ENCODE measurements at places on chromosomes 11 and 22.
A peak's percentile ranks its signal among the peaks of the same experiment; 100 is the strongest.

GRCh38 chr22:22755778-22756100, 111.3 kb downstream of the GGTLC2 start:
- no peak for DNase-seq

- DNase-seq = no peak
Measured at GRCh38 chr11:33067294-33067693, 27.9 kb downstream of the TCP11L1 start.

- no peak for DNase-seq
Measured at GRCh38 chr11:133669371-133670053, 137.2 kb upstream of the OPCML start.

DNA sequence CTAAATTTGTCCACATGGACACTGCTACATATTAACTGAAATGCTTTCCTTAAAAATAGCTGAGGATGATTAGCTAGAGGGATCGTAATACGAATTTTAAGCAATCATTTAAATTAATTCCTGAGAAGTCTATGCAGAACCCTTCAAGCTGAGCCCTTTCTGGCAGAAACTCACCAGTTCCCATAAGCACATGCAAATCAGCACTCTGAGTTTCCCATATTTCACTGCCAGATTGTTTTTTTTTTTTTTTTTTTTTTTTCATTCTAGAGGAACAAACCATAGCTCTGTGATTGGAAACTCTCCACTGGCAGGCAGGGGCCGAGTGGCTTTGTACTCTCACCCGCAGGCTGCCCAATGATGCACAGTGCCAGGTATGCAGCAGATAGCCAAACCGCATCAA, 145.6 kb downstream of the EFCAB6 start:
- DNase-seq = no peak

DNA sequence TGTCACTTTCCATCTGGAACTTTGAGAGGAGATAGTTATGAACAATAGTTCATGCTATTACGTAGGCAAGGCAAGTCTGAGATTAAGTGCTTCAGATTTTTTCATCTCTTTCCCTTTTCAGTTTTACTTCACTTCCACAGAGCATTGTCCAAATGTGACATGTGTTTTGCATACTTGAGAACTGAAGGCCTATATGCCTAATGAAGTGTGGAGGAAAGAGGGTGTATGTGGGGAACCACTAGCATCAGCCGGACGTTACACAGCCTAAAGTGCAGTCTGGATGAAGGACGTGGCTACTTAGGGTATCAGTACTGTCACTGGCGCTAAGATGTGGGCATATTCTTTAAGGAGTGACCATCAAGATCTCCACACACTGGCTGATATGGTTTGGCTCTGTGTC, 26.2 kb downstream of the FANCF start:
- no peak for DNase-seq

DNA sequence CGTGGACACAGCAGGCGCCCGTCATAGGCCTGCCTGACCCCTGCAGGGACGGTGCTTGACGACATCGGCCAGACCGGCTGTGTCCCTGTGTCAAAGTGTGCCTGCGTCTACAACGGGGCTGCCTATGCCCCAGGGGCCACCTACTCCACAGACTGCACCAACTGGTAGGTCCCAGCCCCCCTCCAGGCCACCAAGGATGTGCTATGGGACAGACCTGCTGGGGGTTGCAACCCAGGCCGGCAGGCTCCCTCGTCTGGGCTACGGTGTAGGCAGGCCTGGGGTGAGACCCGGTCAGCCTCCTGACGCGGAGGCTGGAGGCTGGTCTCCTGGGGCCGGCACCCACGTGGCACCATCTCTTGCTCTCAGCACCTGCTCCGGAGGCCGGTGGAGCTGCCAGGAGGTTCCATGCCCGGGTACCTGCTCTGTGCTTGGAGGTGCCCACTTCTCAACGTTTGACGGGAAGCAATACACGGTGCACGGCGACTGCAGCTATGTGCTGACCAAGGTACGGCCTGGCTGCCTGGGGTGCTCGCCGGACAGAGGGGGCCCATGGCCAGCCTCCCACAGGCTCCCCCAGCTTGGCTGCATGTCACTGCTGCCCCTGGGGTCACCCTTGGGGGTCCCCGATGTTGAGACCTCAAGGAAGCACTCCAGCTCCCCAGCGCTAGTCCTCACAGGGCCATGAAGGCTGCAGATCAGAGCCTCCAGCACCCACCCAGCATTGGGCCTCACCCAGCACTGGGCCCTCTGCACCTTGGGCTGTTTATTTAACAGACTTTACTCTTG, 7.7 kb downstream of the MUC5AC start:
- no peak for DNase-seq

- no peak for DNase-seq
Measured at GRCh38 chr11:102487214-102487613, 34.6 kb upstream of the TMEM123 start.

DNA sequence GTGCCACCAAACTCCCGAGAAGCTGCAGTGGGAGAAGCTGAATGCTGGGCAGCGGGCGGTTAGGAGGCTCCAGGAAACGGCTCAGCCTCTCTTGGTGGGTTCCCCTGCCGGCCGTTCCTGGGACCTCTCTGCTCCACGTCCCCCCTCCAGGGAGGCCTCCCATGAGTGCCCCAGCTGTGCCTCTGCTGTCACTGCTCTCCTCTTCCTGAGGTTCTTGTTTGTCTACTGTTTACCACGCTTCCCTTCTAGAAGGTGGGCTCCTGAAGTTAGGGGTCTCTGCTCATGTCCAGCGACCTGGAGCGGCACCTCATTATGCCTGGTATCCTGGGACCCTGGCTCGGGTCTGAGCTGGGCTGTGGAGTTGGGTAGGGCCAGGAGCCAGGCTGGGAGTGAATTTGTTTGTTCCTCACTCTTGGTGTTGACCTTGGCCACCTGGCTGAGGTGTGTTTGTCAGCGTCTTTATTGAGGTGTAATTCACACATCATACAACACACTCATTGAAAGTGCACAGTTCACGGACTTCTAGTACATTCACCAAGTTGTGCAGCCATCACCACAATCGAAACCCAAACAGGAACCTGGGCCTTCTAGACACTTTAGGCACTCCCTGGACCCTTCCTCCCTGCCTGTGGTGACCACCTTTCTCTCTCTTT, 37.8 kb upstream of the GRAMD4 start:
- DNase-seq = no peak

DNA sequence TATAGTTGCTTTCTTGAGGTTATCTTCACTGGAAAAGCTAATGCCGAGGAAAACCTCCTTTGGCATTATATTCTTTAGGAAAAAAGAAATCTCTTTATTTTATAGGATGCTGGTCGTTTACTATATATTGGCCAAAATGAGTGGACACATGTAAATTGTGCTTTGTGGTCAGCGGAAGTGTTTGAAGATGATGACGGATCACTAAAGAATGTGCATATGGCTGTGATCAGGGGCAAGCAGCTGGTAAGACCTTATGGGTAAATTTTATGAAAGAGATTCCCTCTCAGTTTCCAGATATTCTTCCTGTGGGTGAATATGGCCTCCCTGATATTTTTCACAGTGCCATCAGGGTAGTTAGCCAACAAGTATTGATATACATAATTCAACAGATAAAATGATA, 29.4 kb upstream of the TTC36 start:
- no peak for DNase-seq

DNA sequence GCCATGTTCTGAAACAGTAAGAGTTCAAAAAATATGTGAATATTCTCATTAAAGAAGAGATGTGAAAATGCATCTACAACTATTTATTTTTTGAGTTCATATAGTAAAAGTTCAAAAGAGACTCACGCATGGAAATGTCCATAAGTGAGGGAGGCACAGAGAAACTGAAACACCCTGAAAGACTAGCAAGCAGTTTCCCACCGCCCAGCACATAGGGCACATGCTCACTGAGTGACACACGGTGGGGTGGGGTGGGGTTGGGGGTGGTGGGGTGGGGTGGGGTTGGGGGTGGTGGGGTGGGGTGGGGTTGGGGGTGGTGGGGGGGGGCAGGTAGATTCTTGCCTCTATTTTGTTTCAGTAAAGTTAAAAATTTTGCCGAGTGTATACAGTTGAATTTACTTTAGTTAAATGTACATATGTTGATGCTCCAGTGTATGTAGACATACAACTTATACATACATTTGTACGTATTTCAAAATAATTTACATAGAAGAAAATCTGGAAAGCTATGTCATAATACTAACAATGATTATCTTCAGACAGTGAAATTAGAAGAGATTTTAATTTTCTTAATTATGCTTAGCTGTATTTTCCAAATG, 6.3 kb downstream of the CCDC34 start:
- no peak for DNase-seq

- DNase-seq = peak; percentile 63
Measured at GRCh38 chr22:24429411-24430365, 2.3 kb downstream of the ADORA2A start.

DNA sequence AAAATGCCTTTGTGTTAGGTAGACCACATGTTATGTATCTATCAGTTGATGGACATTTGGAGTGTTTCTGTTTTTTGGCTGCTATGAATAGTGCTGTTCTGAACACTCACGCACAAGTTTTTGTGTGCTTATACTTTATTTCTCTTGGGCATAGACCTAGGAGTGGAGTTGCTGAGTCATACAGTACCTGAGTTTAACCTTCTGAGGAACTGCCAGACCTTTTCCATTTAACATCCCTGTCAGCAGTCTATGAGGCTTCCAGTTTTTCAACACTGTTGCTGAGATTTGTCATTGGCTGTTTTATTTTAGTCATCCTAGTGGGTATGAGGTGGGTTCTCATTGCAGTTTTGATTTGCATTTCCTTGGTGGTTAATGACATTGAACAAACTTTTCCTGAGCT, 4.4 kb downstream of the CTTN start:
- DNase-seq = no peak

GRCh38 chr11:71221201-71221600, 31.2 kb downstream of the SHANK2 start:
- no peak for DNase-seq

- DNase-seq = no peak
Measured at GRCh38 chr11:1113405-1114201, 38.9 kb downstream of the MUC2 start.

DNA sequence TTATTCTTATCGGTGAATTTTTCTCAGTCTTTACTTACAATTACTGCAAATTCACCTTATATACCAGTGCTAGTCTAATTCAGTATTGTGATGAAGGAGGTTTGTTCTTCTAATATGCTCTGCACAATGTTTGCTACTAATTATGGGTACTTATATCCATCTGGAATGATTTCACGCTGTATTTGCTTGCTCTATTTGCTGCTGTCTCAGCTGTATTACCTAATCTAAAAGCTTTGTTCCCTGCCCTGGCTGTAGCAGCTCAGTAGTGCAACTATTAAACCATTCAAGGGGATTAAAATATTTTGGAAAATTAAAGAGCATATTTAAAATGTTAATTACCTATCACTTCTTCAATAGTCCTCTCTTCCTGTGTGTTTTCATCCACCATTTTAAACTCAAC, 375.3 kb downstream of the LUZP2 start:
- DNase-seq = no peak

DNA sequence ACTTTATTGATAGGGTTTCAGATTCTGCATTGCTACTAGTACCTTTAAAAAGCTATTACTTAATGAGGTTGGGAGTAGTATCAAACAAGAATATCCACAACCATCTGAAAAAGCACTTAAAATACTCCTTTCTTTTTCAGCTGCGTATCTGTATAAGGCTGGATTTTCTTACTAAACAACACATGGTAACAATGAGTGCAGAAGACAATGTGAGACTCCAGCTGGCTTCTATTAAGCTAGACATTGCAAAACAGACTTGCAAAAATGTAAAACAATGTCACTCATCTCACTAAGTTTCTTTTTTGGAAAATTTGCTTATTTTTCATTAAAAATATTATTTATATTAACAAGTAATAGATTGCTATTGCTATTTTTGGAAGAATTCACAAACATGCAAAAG, 132.6 kb downstream of the WNT11 start:
- DNase-seq = no peak

DNA sequence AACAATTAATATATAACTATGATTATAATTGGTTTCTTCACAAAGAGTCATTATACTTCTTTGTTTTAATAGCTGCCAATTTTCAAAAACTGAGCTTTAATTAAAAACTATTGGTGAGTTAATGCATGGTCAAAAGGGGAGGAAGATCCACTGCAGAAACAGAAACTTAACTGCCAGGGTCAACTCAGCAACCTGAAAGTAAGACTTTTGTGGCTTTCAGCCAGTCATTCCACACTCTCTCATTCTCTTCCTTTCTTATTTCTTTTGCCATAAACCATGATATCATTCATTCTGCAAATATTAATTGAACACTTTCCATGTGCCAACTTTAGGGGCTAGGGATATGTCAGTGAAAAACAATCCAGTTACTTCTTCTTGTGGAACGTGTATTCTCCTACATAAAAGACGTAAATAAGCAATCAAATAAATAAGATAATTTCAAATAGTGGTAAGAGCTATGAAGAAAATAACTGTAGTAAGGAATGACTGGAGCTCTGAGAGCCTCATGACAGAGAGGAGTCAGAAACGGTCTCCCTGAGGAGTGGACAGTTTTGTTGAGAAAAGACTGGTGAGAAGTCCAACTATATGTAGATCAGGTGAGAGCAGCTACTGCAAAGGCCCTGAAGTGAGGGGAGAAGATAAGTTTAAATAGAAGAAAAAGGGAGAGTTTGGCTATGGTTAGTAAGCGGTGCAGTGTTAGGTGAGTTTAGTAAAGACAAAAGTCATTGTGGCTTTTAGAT, 130.5 kb downstream of the GRIA4 start:
- no peak for DNase-seq

- no peak for DNase-seq
Measured at GRCh38 chr22:48234011-48234410, 1471.6 kb downstream of the TBC1D22A start.

GRCh38 chr11:110299006-110299785, 2.8 kb upstream of the RDX start:
- DNase-seq = no peak

DNA sequence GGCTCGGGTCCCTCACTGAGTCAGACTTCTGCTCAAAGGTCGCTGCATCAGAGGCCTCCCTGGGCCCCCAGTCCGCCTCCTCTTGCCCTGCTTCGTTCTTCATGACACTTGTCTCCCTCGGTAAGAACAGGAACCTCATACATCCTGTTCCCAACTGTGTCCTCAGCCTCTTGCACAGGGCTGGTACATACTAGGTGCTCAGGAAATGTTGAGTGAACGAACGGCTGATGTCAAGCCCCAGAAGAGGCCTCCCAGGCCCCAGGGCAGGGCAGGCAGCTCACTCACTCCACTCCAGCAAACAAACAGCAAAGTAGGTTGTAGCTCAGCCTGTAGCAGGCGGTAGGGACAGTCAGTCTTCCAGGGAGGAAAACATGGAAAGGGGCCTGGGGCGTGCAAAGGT, 17.2 kb downstream of the SYNGR1 start:
- DNase-seq = no peak

DNA sequence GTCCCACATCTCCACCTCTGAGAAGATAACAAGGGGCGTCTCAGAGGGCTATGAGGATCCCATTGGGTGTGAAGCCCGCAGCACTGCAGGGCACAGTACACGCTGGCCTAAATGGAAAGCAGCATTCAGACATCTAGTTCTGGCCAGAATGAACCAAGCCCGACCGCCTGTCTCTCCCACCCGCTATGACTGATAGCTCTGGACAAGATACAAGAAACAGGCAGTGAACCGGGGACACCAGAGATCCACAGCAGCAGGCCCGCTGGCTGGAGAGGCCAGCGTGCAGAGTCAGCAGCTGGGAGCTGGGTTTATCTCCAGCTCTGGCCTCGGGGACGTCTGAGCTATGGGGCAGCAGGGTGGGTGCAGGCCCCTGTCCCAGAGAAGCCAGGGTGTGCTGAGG, 9.6 kb downstream of the CERK start:
- no peak for DNase-seq
